Vagina (tissue), 2 donors: ENCODE measurements at places on chromosomes 4 and X.
A peak's percentile ranks its signal among the peaks of the same experiment; 100 is the strongest.

- no peaks in the 10 kb centered on the region for H3K36me3 ChIP-seq
- no peak overlapping the region for H3K27ac ChIP-seq
- H3K27me3 ChIP-seq: no peaks in the 10 kb centered on the region
- peak; percentile 77 for DNase-seq
Measured at GRCh38 chr4:24802648-24803047, 7.3 kb downstream of the SOD3 start.

GRCh38 chrX:78595901-78596502, 63.1 kb downstream of the RTL3 start:
- no peaks in the 10 kb centered on the region for H3K4me1 ChIP-seq
- H3K36me3 ChIP-seq: no peaks in the 10 kb centered on the region
- H3K27me3 ChIP-seq: no peaks in the 10 kb centered on the region
- no peak overlapping the region for H3K4me3 ChIP-seq
- no peak for DNase-seq

DNA sequence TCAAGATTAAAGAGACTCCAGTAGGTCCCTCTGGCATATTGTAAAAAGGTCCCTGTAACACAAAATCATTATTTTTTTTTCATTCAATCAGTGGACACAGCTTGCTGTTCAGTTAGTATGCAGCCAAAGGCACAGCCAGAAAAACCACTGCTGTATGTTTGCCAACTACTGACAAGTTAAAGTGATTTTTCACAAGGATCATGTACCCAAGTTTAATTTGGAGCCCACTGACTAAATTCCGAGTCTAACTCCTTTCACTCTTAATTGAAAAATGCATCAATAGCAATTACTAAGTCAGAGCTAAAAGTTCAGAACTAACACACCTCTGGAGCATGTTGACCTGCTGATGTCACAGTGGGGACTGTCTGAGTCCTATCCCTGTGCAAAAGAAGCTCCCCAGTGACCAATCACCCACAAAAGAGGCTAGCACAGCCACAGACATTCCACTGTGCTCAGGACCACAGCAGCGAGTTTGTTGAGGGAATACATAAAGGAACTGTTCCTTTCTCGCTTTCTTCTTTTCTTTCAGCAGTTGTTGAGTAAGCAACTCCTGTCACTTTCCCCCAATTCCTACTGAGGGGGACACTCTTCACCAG, 60.4 kb downstream of the STX18 start:
- peak overlapping the region; percentile 46 for H3K27ac ChIP-seq
- H3K27me3 ChIP-seq: no peaks in the 10 kb centered on the region
- no peak overlapping the region for H3K4me3 ChIP-seq

- H3K27ac ChIP-seq: no peak overlapping the region
- H3K36me3 ChIP-seq: no peaks in the 10 kb centered on the region
- H3K4me3 ChIP-seq: no peak overlapping the region
- no peak for DNase-seq
- no peaks in the 10 kb centered on the region for H3K27me3 ChIP-seq
- H3K4me1 ChIP-seq: no peaks in the 10 kb centered on the region
Measured at GRCh38 chr4:52081216-52081615, 30.1 kb downstream of the SPATA18 start.

- H3K4me3 ChIP-seq: no peak overlapping the region
- no peaks in the 10 kb centered on the region for H3K36me3 ChIP-seq
- H3K27me3 ChIP-seq: no peaks in the 10 kb centered on the region
- no peak for DNase-seq
- no peaks in the 10 kb centered on the region for H3K4me1 ChIP-seq
Measured at GRCh38 chrX:130915302-130915701, 12.3 kb upstream of the ENOX2 start.

DNA sequence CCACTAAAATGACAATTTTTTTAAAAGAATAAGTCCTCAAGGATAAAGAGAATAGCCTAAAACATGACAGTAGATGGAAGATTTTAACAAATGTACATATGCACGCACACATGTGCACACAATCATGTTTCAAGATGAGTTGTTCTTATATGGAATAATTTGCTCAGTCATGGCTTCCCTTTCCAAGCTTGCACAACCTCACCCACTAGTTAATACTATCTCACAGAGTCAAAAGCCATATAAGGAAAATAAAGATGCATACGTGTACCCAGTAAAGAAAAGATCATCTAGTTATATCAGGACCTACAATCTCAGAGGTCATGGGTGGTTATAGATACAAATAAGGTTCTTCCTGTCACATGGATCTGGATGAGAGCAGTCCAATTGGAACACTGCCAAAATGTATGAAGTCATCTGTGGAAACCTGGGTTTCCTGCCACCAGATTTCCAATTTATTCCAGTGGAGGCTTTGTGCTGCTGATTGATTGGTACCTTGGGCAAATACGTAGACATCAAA, 56.1 kb downstream of the FAM13A start:
- H3K27ac ChIP-seq: no peak overlapping the region
- no peaks in the 10 kb centered on the region for H3K36me3 ChIP-seq
- H3K4me1 ChIP-seq: peaks cover 16% of the 10 kb centered on the region
- DNase-seq: no peak

DNA sequence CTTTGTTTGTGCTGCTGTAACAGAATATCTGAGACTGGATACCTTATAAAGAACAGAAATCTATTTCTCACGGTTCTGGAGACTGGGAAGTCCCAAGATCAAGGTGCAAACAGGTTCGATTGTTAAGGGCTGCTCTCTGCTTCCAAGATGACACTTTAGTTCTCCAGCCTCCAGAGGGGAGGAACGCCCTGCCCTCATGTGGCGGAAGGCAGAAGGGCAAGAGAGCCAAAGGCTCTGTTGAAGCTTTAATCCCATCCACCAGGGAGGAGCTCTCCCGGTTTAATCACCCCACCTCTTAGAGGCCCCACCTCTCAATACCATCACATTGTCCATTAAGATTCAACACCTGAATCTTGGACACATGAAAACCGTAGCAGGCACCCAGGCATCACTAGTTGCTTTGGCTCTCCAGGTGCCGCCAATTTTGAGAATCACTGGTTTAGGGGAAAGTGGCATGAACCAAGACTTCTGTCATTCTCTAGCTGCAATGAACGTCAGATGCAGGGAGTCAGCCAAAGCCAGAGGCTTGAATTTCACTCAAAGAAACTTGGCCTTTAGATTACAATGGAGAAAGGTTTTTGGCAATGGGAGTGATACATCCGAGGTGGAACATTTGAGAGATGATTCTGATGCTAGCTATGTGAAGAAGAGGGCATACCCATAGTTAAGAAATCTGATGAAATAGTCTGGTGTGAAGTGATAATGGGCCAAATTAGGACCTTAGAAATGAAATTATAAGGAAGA, 15.7 kb downstream of the FHL1 start:
- H3K4me1 ChIP-seq: peaks cover 7% of the 10 kb centered on the region
- H3K36me3 ChIP-seq: no peaks in the 10 kb centered on the region
- H3K4me3 ChIP-seq: no peak overlapping the region
- no peaks in the 10 kb centered on the region for H3K27me3 ChIP-seq
- peak overlapping the region; percentile 20 for H3K27ac ChIP-seq

- H3K4me3 ChIP-seq: no peak overlapping the region
- H3K27ac ChIP-seq: no peak overlapping the region
- no peaks in the 10 kb centered on the region for H3K4me1 ChIP-seq
- no peak for DNase-seq
- H3K36me3 ChIP-seq: no peaks in the 10 kb centered on the region
Measured at GRCh38 chrX:149818652-149819051, 36.9 kb downstream of the MAGEA9 start.

GRCh38 chrX:72368796-72369195, 63.1 kb upstream of the CITED1 start:
- DNase-seq: no peak
- no peak overlapping the region for H3K27ac ChIP-seq
- H3K4me1 ChIP-seq: no peaks in the 10 kb centered on the region

GRCh38 chr4:76275486-76276124, 24.1 kb downstream of the FAM47E start:
- no peak overlapping the region for H3K4me3 ChIP-seq
- no peak overlapping the region for H3K27ac ChIP-seq
- no peaks in the 10 kb centered on the region for H3K36me3 ChIP-seq

GRCh38 chr4:44448521-44449461, at the start of gene KCTD8:
KCTD8 (minus strand) TSS chr4:44448809.
- DNase-seq: no peak
- H3K27ac ChIP-seq: peak within 1 kb of the TSS; percentile 29
- no peaks in the 10 kb centered on the region for H3K27me3 ChIP-seq
- peak within 1 kb of the TSS; percentile 50 for H3K4me3 ChIP-seq

GRCh38 chr4:14087459-14087858, 459.9 kb upstream of the BOD1L1 start:
- no peak for DNase-seq
- H3K36me3 ChIP-seq: no peaks in the 10 kb centered on the region
- no peaks in the 10 kb centered on the region for H3K27me3 ChIP-seq
- H3K27ac ChIP-seq: no peak overlapping the region

DNA sequence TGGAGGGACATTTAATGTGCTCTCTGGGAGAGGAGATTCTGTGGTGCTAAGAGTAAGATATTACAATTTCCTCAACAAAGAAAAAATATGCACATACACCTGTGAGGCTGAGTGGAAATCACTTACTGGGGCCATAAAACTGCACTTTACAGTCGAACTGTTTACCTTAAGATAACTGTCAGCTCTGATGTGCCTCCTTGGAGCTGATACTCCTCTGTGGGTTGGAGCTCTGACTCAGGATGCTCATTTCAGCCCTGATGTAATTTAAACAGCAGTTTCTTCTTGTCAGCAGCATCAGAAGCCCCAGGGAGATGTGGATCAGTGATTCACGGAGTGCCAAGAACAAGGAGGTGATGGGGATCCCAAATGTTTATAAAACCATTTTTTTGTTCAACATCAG, 241.9 kb upstream of the SFRP2 start:
- no peak overlapping the region for H3K27ac ChIP-seq
- H3K4me3 ChIP-seq: no peak overlapping the region
- no peak for DNase-seq
- H3K36me3 ChIP-seq: no peaks in the 10 kb centered on the region
- no peaks in the 10 kb centered on the region for H3K4me1 ChIP-seq

GRCh38 chr4:148441624-148441985, 609 bp downstream of the NR3C2 start:
- peak overlapping the region; percentile 87 for H3K4me3 ChIP-seq
- DNase-seq: no peak
- no peaks in the 10 kb centered on the region for H3K36me3 ChIP-seq
- peaks cover 37% of the 10 kb centered on the region for H3K4me1 ChIP-seq
- H3K27ac ChIP-seq: peak overlapping the region; percentile 88
- H3K27me3 ChIP-seq: no peaks in the 10 kb centered on the region

- H3K27me3 ChIP-seq: no peaks in the 10 kb centered on the region
- no peak overlapping the region for H3K4me3 ChIP-seq
- no peak for DNase-seq
- H3K27ac ChIP-seq: no peak overlapping the region
Measured at GRCh38 chr4:105613306-105613705, 60.9 kb downstream of the ARHGEF38 start.

- H3K4me3 ChIP-seq: no peak overlapping the region
- no peaks in the 10 kb centered on the region for H3K27me3 ChIP-seq
- H3K4me1 ChIP-seq: peaks cover 19% of the 10 kb centered on the region
- no peaks in the 10 kb centered on the region for H3K36me3 ChIP-seq
- peak overlapping the region; percentile 72 for H3K27ac ChIP-seq
Measured at GRCh38 chrX:12954981-12955380, 19.9 kb upstream of the TMSB4X start.

- no peaks in the 10 kb centered on the region for H3K4me1 ChIP-seq
- no peaks in the 10 kb centered on the region for H3K27me3 ChIP-seq
- no peak overlapping the region for H3K27ac ChIP-seq
- no peaks in the 10 kb centered on the region for H3K36me3 ChIP-seq
Measured at GRCh38 chr4:48931459-48931858, 24.9 kb upstream of the OCIAD2 start.

DNA sequence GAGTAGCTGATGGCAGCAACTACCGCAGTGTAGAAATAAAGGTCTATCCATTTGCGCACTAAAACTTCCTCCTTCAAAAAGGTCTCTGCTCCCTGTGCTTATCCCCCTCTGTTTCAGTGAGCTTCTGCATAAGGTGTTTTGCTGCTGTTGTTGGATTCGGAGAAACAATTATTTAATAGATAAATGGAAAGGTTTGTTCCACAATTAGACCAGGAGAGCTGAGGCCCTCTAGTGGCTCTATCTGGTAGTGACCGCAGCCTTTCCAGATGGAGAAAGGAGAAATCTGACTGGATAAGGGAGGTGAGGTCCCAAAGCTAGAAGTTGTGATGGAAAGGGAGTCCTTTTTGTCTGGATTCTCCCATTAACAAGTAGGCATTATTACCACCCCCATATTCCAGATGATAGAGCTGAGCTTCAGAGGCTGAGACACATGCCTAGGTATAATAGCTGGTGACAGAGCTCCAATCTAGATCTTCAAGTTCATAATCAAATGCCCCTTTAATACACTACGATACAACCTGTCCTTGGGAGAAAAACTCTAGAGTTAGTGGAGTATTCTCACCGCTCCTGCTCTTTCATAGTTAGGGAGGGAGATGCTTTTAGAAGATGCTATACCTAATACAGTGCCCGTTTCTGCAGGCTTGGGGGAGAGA, 5.1 kb upstream of the GABRQ start:
- H3K27ac ChIP-seq: no peak overlapping the region
- peak; percentile 52 for DNase-seq
- H3K27me3 ChIP-seq: no peaks in the 10 kb centered on the region
- H3K36me3 ChIP-seq: no peaks in the 10 kb centered on the region

DNA sequence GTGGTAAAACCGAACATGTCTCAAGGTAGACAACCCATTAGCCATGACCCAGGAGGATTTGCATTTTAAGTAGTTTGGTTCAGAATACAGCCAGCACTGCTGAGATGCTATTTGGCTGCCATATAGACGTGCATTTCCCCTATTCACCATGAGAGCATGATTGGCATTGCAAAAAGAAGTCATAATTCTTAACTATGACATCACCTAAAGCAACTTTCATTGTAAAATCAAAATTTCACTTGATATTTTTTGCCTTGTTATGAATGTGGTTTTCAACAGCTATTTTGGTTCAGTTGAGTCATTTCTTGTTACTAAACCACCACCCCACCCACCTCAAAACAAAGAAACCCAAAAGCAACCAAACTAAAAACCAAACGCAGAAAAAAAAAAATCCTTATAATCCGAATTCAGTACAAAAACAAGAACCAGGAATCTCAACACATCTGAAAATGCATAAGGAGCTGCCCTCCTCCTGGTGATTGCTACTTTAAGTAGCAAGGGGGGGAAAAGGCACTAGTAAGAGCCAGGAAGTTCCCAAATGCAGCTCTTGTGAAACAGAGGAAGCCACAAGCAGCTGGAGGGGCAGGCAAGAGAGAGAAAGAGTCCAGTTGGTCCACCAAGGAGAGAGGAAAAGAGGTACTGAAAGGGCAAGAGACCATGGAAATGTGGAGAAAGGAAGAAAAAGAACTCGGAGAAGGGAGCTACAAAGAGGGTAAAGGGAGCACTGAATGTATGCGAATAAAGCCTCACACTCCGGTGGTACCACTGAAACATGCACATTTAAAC, 3.1 kb downstream of the SLITRK4 start:
- no peak overlapping the region for H3K4me3 ChIP-seq
- H3K27me3 ChIP-seq: no peaks in the 10 kb centered on the region
- DNase-seq: no peak
- no peak overlapping the region for H3K27ac ChIP-seq
- H3K4me1 ChIP-seq: no peaks in the 10 kb centered on the region
